Activated CD8-positive, alpha-beta memory T cell treated with anti-CD3 and anti-CD28 coated beads for 1 hour (primary cell): ENCODE measurements at places on chromosomes 7 and 10.

- DNase-seq = no peak
Measured at GRCh38 chr7:131459256-131459655, 97.2 kb downstream of the PODXL start.

GRCh38 chr10:14476006-14476405, 145.3 kb upstream of the FRMD4A start:
- DNase-seq = no peak

DNA sequence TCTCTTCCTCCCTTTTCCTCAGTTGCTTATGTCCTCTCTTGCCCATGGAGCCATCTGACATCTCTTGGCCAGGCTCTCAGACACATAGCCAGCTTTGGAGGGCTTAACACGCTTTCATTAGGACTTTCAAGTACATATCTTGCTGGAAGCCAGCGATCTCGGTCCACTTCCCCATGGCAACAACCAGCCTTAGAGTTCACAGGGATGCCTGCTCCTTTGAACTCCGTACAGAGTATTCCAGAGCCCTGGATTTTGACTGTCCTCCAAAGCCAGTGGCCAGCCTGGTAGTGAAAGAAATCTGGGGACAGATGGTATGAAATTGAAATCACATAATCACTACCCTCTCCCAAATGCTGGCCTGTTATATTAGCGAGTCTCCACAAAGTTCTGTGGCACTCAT, 370.5 kb upstream of the NPVF start:
- DNase-seq = no peak

DNA sequence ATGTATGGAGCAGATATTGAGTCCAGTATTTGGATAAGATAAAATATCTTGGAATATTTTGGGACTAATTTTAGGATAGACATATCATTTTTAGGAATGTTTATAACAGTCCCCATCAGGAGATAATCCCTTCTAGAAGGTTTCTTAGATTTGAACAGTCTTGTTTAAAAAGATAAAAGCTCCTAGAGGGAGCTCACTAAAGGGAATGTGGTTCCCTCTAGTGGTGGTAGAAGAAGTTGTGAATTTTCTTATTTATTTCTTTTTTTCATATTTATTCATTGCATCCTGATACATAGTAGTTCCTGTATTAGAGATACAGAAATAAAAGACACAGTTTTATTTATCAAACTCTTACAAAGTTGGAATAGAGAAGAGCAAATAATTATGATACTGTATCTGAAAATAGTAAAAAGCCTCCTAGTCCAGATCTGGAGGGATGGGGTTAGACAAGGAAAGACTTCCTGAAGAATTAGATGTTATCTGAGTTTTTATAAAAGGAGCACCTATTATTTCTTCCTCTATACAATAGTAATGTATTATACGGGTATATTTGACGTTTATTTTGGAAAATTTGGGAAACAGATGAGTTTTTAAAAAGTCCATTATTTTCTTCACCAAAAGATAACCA, 24.5 kb upstream of the KLF14 start:
- no peak for DNase-seq

DNA sequence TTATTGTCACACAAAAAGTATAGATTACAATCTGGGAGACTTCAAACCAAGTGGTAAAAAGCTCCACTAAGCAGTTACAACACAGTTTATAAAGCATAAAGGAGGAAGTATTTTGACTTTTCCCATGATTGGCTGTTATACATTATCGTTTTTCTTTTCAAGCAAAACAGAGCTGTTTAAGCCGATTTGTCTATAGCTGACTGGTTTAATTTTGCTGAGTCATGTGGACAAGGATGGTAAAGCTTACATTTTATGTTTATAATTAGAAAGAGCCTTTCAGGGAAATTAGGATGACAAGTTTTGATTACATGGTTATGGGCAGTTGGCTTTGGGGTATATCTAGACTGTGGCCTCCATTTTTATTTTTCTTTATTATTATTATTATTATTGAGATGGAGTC, 152.5 kb upstream of the STK17A start:
- DNase-seq = no peak

- DNase-seq = no peak
Measured at GRCh38 chr10:5540080-5540479, 15.3 kb downstream of the CALML3 start.

DNA sequence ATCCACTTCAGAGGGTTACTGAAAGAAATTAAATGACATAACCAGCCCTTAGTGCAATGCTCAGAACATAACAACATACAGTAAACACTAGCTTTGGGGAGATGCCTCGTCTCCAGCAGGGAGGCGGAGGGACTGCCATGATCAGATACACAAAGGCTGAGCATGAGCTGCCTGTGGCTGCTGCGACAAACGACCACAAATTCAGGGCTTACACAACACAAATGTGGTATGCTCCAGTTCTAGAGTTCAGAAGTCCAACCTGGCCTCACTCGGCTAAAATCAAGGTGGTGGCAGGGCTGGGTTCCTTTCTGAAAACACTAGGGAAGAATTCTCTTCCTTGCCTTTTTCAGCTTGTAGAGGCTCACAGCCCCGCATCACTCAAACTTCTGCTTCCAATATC, 128.2 kb upstream of the ADAM12 start:
- no peak for DNase-seq

GRCh38 chr7:139118805-139119485, 9.4 kb upstream of the ZC3HAV1 start:
- no peak for DNase-seq

GRCh38 chr10:11837372-11838161, 14.4 kb downstream of the PROSER2 start:
- DNase-seq = no peak

DNA sequence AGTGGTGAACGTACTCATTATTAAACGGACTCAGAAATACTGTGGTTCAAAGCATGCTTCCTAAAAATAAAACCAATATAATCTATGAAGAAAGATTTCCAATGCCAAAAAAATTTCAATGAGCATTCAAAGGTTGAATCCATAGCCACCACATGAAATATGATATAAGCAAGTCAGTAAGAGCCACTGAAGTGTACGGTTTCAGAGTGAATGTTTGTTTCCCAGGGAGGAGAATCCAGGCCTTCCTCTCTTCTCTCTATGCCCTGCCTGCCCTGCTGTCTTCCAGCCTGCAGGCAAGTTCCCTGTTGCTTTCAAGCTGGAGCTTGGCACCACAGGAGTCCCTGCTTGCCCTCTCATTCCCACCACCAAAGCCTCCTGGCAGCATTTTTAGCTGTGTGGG, 1171.6 kb upstream of the C7orf33 start:
- no peak for DNase-seq

GRCh38 chr7:12458520-12459131, 55.0 kb upstream of the VWDE start:
- DNase-seq = no peak

DNA sequence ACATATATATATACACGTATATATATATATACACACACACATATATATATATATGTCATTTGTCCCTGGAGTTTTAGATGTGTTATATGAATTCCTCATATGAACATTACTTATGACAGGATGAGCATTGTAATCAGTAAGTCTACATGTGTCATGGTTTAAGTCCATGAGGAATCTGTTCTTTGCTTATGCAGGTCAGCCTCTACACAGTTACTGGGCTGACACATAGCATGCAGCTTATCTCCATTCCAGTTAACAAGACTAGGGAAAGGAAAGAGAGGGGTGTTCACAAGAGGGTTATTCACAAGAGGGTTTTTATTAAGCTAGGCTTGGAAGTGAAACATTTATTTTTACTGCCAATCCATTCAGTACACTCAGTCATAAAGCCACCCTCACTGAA, 226.7 kb downstream of the SNX13 start:
- no peak for DNase-seq

GRCh38 chr7:139936760-139937310, 107.8 kb downstream of the TBXAS1 start:
- DNase-seq = no peak

- no peak for DNase-seq
Measured at GRCh38 chr10:124993736-124994451, 52.0 kb downstream of the ZRANB1 start.

GRCh38 chr7:47241112-47242065, 340.5 kb downstream of the TNS3 start:
- no peak for DNase-seq

DNA sequence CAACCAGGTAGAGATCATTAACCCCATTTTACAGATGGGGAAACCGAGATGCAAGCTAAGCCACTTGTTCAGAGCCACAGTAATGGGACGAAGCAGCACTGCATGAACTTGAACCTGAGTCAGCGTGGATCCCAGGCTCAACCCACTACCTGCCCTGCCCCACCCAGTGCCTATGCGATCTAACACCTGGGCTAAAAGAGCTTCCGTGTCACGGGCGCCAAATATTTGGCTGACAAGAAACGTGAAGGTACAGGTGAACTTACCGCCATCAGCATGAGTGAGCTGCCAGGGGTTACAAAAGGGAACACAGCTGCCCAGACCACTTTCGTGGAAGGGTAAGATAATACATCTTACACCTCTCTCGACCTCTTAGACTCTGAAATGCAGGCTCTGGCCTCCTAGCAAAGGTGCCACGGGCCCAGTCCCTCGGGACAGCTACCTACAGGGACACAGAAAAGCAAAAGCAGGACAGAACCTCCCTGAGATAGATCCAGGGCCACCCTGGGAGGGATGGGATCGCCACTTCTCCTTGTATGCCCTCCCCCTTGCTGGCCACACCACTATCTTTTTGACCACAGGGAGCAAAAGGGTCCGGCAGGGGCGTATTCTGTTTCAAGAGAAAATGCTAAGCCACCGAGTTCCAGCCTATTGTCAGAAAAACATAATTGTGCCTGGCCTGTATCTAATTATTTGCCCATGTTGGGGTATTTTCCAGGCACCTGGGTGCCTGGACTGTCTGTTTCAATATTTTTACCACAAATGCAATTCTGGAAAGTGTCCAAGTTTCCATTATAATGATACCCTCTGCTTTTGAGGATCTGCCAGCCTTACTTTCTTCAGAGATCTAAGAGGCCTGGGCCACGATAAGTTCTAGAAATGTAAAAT, 6.4 kb downstream of the CHST15 start:
- no peak for DNase-seq

- DNase-seq = no peak
Measured at GRCh38 chr10:129800796-129801340, 163.2 kb downstream of the EBF3 start.

GRCh38 chr10:102657984-102658724, 13.9 kb downstream of the TRIM8 start:
- no peak for DNase-seq

- DNase-seq = no peak
Measured at GRCh38 chr10:113094114-113094486, 144.1 kb downstream of the TCF7L2 start.

GRCh38 chr7:100719523-100720278, 567 bp upstream of the EPO start:
- DNase-seq = no peak

DNA sequence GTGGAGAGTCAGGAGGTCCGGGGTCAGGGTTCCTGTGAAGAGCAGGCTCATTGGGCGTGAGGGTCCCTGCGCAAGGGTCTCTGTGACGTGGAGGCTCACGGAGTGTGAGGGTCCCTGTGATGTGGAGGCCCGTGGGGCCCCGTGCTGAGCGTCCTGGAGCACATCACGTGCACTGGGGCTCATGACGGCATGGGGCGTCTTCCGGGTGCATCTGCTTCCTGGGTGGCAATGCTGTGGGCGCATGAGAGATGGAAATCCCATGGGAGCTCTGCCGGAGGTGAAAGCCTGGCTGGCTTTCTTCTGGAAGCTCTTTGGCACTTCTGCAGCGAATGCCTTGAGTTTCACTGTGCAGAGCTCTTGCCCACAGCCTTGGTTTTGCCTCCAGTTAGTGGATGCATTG, 71.4 kb downstream of the WDR37 start:
- DNase-seq = no peak

DNA sequence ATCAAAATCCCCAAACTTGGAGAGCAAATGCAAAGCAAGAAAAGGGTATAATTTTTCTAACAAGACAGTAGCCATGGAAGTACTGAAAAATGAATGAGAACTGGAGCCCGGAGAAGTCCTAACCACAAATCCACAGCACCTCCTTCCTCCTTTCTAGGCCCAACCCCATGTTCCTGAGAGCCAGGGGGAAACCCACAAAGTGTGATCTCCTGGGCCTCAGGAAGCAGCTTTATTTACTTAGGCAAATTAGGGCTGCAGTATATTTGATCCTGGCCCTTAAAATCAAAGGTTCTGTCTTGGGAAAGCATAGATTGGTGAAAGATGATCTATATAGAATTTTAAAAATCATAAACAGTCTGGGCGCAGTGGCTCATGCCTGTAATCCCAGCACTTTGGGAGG, 103.0 kb downstream of the DOCK4 start:
- no peak for DNase-seq

DNA sequence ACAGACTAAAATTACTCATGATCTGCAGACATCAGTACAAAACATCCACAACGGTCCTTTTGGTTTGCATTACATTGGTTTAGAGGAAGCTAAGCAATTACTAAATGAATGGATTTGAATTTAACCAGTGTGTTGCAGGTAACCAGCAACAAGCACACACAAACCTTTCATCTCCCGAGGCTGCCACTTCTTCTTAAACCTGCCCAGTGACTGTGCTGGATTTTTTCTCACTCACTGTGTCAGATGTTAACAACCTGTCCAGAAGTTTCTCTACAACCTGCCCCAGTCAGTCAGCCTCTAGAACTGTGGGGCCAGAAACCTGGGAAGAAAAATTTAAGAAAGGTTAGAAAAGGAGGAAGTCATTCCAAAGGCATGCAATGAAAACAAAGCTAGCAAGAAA, 2.4 kb upstream of the MEOX2 start:
- DNase-seq = no peak

DNA sequence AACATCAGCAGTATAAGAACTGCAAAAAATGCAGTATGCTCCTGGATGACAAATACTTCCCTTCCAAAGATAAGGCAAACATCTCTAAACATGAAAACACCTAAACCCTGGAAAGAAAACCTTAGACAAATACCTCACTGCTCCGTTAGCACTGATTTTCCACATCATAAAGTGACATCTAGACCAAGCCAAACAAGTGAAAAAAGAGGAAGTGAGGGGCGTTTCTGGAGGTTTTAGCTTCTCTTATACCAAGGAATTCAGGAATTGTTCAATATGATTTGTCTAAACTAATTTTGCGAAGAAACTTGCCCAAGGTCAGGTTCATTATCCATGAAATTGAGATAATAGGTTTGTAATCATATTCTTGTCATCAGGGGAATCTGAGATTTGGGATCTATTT, 279.7 kb downstream of the ADRA2A start:
- DNase-seq = no peak

DNA sequence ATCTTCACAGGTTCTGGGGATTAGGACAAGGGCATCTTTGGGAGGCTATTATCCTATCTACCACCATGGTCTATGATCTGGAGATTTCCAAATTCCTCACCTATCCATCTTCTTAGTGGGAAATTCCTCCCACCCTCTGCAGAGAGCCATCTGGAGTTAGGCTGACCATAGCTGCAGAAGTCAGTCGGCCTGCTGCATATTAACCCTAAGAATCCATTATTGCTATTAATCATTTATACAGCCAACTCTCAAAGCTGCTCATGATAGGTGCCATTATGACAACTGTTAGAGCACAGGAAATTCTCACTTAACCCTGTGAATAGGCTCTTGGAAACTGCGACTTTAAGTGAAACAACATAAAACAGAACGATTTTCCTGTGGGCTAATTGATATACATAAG, 60.4 kb downstream of the FRMD4A start:
- DNase-seq = no peak
